ENCODE measurements at places on chromosomes 4 and X. TPM values are rescaled to one million over a fixed set of nuclear protein-coding genes. Genes with fewer than 3 reads are reported as not detected.

The COL4A5 gene
- 1.0 TPM for polyA plus RNA-seq

GRCh38 chrX:135591871-135592270 is 71.4 kb downstream of the INTS6L start:
- no peak for DNase-seq

The FRMPD4 gene
- 0.03 TPM for polyA plus RNA-seq

- DNase-seq, result no peak
Observed at GRCh38 chrX:40922307-40922706, 162.9 kb upstream of the USP9X start.

DNA sequence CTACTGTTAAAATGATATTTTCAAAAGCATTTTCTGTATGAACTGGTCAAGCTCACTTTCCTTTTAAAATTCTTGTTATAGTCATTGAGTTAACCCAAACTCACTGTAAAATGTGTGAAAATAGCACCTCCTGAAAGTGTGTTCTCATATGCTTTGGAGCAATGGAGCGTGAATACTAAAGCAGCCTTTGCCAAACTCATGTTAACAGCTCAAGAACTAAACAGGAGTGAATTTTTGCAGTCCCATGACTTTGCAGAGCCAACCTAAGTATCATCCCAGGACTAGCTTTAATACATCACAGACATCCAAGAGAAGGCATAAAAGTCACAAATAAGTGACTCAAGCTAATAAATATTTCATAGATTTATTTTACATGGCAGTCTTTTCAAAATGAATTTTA is 2.3 kb downstream of the AMMECR1 start:
- DNase-seq, result no peak

The GABRG1 gene
- 0.01 TPM for polyA plus RNA-seq

DNA sequence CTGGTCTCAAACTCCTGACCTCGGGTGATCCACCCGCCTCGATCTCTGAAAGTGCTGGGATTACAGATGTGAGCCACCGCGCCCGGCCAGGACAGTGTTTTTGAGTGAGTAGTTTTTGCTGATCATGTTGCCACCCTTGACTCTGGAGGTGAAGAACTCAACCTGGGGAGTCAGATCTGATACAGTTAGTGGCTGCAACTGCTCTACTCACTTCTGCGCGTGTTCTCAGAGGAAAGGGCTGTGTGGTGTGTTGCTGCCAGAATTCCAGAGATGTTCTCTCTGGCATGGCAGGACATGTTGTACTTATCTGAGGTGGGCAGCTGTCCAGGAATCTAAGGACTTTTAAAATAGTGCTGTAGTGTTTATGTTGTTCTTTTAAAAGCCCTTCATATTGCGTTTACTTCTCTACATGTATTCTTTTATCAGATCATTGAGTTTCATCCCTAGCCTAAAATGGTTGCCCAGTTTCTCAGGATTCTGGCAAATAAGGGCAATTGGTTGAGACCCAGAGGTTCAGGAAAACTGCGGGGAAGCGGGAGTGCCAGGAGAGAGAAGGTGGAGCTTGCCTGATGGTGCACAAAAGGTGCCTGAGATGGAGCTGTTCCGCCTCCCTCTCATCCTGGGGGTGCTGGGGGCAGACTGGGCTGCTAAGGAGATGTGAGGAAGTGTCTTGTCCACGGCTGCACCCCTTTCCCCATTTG is 97.7 kb downstream of the ARHGAP10 start:
- no peak for DNase-seq

GRCh38 chrX:1239681-1240142 is 27.3 kb upstream of the CRLF2 start:
- DNase-seq, result no peak

- DNase-seq, result no peak
Observed at GRCh38 chr4:1554876-1555265, 129.2 kb downstream of the FAM53A start.

The ODAPH gene
- not detected for polyA plus RNA-seq

- no peak for DNase-seq
Observed at GRCh38 chr4:155546451-155546850, 120.2 kb upstream of the GUCY1A1 start.

GRCh38 chrX:20244931-20245330 is 21.8 kb downstream of the RPS6KA3 start:
- DNase-seq, result no peak

- no peak for DNase-seq
Observed at GRCh38 chr4:113744667-113745240, 16.8 kb downstream of the CAMK2D start.

DNA sequence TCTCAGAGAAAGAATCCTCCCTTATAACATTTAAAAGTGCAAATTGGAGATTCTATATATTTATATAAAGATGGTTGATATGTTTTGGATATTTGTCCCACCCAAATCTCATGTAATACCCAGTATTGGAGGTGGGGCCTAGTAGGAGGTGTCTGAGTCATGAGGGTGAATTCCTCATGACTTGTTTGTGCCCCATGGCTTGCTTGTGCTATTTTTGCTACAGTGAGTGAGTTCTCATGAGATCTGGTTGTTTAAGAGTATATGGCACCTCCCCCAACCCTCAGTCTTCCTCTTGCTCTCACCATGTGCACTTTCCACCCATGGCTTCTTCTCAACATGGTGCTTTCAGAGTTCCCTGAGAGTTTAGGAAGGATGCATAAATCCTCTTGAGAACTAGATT is 9.5 kb upstream of the ANKRD50 start:
- DNase-seq, result no peak

DNA sequence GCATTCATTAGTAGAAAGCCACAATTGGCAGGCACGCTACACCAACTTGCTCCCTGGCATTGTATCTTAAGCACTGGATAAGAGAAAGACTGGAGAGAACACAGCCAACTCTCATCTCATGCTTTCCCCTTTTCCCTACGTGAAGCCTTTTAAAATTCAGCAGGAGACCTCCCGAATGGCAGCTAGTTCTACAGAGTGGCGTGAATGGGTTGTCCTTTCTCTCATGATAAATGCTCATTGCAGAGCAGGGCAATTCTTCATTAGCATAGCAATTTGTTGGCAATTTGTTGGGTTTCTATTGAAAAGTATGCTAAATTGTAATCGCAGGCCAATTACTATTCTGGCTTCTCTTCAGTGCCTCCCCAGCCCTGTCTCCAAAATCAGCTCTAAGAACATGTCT is 48.0 kb downstream of the SEPTIN11 start:
- DNase-seq, result no peak

GRCh38 chr4:137393044-137393443 is 139.2 kb downstream of the PCDH18 start:
- no peak for DNase-seq

- no peak for DNase-seq
Observed at GRCh38 chrX:2874222-2875135, 45.7 kb downstream of the GYG2 start.

The CHRDL1 gene
- 1.2 TPM for polyA plus RNA-seq

DNA sequence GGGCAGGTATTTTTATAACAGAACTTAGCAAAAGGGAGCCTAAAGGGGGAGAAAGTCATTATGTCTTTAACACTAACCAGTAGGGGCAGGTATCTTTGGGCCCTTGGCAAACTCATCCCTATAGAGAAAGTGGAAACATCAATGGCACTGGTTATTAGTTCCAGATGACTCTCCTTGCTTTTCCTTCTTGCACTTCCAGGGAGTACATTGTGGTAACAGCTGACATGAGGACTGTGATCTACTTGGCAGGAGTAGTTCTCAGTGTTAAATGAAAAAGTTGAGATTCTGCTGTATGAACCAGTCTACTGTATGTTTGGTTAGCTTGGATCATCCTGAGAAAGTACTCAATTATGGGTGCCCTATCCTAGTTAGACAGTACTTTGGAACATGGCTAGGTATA is 93.6 kb downstream of the ATXN3L start:
- no peak for DNase-seq
